Activated CD4-positive, alpha-beta T cell treated with anti-CD3 and anti-CD28 coated beads for 48 hours (primary cell): ENCODE measurements at places on chromosomes 4 and X.
A peak's percentile ranks its signal among the peaks of the same experiment; 100 is the strongest.

DNA sequence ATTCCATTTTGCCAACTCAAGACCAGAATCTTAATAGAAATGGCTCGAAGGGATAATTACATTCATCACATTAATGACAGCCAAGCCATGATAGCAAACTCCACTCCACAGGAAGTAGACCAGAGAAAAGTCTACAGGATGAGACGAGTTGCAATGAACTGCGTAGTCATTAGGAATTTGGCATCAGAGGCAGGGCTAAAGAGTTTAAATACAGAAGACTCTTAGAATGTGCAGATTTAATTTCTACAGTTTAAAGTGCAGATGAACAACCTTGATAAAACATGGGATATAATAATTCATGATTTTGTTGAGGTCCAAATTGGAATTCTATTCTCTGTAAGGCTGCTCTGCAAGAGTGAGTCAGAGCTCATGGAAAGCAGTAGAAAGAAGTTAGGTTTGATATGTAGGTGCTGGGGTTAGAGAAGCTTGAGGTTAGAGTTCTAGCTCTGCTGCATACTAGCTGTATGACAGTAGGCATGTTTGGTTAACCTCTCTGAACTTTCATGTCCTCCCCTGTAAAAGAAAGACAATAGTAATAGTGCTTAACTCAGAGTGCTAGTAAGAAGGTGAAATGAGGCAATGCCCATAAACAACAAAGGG, 32.2 kb downstream of the LNX1 start:
- DNase-seq = no peak

DNA sequence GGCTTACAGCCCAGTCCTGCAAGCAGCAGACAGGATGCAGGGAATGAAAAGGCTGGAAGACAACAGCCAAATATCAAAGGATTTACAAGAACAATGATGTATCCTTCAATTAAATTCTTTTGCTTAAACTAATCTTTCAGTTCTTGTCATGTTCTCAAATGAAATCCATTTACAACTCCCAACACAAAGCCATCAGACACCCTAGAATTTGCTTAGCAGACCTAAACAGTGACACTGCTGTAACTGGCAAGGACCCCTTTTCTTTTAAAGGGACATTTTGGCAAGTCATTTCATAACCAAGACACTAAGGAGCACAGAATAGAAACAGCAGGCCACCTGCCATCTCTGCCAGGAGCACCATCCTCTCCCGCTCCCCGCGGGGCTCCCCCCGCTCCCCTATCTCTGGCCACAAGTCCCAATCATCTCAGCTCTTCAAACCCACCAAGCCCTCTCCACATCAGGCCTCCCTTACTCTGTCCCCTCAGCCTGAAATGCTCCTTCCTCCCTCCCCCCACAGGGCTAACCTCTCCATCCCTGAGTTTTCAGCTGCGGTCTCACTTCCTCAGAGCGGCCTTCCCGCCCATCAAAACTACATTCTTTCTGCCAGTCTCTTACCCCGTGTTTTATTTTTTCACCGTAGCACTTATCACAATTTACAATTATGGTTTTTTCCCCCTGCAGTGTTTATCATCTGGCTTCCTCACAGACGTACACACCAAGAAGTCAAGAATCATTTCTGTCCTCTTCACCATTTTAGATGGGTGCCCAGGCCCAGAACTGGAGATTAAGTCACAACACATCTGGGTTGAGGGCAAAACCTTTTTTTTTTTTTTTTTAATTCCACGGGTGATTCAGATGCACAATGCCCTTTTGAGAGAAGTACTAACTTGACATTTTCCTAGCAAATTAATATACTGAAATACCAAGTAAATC, 45.8 kb downstream of the TSPAN5 start:
- DNase-seq = no peak

DNA sequence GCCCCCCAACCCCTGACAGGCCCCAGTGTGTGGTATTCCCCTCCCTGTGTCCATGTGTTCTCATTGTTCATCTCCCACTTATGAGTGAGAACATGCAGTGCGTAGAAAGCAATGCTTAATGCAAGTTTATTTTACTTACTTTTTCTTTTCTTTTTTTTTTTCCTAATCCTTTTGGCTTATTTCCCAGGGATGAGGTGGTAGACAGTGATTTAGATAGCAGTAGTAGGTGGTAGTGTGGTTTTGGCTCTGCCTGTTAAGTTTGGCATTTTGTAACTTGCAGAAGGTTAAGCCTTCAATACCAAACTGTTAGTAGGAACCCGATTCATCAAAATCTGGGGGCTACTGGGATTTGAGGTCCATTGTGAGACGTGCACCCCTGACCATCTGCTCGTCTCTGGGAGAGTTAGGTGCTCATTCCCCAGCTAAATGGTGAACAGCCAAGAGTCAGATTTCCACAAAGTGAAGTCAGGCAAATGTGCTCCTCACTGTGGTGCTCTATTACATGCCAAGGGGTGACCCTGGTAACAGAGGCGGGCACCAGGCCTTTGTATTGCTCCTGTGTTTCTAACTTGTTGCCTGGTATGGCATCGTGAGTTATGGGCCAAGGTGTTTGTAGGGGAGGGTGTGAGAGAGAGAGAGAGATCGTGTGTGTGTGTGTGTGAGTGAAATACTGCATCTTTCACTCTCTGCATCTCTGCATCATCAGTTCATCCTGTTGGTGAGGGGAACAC, 70.3 kb downstream of the PHOX2B start:
- no peak for DNase-seq

- DNase-seq = no peak
These were observed 56.4 kb downstream of the RAB28 start for GRCh38 chr4:13427599-13428325.

DNA sequence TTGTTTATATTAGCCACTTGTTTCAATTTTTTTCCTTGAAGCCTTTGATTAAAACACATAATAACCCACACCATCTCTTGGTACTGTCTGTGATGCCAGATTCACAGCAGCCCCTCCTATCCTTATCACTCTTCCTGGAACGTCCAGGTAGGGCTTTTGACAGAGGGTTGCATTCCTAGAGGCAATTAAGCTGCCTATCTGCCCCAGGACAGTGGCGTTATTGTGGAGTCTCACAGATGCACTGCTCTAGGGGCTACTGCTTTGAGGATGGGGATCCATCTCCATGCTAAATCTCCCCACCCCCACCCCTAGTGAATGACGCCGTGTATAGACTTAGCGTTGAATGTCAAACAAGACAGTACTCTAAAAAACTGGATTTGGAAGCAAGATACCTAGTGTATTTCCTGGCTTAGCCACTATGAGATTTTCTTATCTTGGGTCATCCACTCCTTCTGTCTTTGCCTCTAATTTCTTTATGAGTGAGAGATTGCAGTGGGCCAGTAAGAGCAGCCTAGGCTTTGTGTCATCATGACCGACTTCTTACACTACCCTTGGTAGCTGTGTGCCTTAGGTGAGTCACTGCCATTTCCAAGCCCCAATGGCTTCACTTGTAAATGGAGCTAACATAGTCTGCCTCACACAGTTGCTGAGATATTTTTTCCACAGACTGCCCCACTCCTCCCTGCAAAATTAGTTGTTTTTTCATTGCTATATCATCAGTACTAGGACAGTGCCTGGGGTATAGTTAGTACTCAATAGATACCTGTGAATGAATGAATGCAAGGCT, 90.9 kb downstream of the EGF start:
- DNase-seq = peak; percentile 33

DNA sequence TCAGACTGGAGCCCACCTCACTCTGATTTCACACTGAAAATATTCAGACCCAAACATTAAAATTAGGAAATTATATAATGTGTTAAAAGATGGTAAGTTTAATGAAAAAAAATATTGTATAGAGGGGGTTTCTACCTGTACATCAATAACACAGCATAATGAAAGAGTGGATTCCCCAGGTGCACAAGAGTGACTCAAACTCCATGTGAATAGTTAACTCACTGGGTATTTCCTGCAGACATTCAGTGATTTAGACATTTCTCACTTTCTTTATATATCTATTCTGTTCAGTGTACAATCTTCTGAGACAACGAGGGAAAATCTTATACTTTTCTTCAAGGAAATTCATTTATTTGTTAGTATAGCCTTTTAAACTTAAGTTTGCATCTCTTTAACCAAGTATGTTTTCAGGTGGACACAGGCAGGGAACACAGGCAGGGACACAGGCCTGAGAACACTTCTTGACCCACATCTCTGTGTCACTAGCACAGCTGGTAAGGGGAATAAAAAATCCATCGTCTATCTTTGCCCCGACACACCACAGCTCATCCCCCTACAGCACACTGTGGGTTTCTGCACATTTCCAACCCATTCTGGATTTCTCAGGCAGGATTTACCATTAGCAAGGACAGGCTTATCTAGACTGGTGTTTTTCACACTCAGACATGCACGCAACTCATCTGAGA, 525.5 kb upstream of the BOD1L1 start:
- DNase-seq = no peak

DNA sequence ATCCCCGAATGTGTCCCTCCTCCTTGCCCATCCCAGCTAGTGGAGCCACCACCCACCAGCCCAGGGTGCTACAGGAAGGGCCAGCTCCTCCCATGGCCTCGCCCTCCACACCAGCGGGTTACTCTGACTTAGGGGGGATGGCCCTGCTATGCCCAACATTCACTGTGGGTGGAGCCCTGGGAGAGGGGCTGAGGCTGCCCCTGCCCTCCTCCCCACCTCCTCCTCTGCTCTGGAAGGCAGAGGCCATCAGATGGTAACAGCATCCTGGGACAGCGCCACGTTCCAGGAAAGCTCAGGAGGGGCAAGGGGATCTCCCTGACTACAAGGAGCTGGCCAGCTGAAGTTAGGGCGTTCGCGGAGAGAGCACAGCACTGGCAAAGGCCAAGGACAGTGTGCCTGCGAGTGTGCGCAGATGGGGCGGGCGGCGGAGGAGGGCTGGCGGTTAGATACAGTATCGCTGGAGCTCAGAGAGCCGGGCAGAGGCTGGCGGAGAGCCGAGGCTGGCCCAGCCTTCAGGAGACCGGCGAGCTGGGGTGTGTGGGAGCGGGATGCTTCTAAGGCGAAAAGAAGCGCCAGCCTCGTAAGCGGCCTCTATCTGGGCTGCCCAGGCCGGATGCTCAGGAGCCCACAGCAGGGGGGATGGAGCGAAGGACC, 1.5 kb downstream of the JAKMIP1 start:
- peak; percentile 30 for DNase-seq

DNA sequence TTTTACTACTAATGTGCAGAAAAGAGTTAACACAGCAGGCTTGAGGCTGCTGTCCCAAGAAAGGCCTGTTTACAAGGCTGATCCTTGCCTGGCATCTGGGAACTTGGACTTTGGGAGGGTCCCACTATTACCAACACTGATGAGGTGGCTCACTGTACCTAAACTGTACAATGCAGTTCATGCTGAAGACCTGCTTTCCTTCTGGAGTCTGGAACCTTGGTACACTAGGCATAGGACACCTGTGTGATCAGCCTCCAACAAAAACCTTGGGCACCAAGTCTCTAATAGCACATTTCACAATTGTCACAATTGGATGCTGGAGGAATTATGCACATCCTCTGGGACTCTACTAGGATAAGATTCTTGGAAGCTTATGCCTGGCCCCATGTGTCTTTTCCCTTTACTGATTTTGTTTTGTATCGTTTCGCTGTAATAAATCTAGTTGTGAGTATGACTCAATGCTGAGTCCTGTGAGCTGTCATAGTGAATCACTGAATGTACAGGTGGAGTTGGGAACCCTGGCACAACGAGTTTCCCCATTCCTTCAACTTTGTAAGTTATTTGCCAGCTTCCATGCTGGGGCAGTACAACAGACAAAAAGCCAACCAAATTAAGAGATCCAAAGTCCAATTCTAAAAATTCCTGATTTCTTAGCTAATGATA, 45.9 kb downstream of the TEC start:
- no peak for DNase-seq

DNA sequence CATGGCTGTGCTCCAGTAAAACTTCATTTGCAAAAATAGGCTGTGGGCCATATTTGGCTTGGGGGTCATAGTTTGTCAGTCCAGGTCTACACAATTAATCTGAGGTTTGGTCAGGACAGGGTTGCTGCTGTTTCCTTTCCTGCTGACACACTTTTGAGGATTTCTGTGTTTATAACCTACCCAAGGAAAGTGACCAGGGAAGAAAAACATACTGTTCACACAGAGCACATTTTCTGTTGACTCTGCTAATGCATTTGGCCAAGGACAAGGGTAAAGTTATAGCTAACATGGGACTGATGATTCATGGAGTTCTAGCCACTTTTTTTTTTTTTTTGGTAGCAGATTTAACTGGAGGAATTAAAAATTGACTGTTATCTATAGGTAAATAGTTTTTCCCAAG, 43.9 kb upstream of the GEMIN8 start:
- DNase-seq = no peak

DNA sequence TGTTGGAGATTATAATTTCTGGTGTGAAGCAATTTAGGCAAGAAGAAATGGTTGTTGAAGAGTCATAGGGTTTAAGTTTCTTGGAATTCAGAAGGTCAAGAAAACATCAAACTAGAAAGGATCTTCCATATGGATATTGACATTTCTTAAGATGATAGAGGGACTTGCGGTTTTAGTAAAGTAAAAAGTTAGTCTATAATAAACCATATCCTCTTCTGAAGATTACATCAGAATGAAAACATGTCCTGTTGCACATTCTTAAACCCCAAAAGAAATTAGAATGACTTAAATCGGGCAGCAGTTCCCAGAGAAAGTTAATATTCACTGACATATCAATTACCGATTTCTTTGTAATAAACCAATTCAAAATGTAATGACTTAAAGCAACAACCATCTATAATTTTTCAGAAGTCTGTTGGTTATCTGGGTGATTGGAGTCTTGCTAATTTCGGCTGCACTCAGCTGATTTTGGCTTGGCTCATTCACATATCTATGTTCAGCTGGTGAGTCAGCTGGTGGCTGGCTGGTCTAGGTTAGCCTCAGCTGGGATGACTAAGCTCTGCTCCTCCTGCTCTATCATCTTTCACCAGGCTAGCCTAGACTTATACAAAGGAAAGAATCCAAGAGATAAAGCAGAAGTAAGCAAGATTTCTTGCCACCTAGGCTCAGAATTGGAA, 24.4 kb upstream of the DYNLT3 start:
- peak; percentile 35 for DNase-seq

- DNase-seq = no peak
These were observed 12.8 kb upstream of the NSUN7 start for GRCh38 chr4:40736910-40737309.

- peak; percentile 1 for DNase-seq
These were observed 327.0 kb upstream of the ZFP42 start for GRCh38 chr4:187668526-187669082.

GRCh38 chr4:21893136-21893535, 55.4 kb downstream of the KCNIP4 start:
- no peak for DNase-seq
